CD4-positive, alpha-beta T cell treated with Interleukin-17A for 4 hours (primary cell): ENCODE measurements at places on chromosomes 16 and 17.

DNA sequence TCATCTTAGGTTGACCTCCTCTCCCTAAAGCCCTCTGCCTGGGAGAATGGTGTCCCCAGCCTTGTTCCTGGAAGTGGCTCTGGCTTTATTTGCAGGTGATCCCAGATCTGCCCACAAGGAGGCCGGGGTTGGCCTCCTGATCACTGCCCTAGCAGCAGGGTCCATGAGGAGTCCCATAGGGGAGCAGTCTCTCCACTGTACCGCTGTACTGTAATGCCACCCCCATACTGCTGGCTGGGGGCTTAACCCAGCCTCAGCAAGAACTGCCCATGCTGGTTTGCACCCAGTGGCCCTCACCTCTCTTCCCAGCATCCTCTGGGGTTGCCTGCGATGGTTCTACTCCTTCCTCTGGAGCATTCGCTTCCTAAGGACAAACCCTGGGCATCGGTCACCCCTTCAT, 39.1 kb downstream of the PSME3IP1 start:
- no peak for DNase-seq

GRCh38 chr16:64305663-64306062, 816.2 kb downstream of the CDH11 start:
- DNase-seq, result no peak

DNA sequence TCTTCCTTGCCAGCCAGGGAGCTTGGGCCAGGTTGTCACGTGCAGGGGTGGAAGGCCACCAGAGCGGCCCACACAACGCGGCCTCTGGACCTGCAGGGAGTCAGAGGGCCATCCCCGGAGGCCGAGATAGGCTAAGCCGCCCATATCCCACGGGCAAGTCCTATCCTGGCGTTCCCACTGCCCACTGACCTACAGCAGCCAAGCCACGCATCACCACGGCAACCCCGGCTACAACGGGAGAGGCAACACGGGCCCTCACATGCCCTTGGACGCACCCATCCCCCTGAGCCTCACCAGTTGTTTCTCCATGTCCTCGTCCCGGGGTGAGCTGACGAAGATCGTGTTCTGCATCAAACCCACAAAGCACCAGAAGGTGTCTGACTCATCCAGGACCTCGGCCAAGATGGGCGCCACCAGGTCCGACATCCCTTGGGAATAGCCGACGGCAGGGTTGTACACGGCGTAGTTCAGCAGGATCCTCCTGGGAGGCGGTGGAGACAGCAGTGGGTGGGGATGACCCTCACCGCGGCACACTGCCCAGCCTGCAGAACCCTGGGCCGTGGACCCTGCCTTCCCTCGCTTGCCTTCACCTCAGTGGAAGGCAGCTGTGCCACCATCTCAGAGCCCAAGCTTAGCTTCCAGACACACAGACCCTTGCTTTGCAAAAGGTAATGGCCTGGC, 88.2 kb downstream of the TBC1D16 start:
- no peak for DNase-seq

GRCh38 chr16:56792967-56793366, 63.0 kb downstream of the NUP93 start:
- no peak for DNase-seq

DNA sequence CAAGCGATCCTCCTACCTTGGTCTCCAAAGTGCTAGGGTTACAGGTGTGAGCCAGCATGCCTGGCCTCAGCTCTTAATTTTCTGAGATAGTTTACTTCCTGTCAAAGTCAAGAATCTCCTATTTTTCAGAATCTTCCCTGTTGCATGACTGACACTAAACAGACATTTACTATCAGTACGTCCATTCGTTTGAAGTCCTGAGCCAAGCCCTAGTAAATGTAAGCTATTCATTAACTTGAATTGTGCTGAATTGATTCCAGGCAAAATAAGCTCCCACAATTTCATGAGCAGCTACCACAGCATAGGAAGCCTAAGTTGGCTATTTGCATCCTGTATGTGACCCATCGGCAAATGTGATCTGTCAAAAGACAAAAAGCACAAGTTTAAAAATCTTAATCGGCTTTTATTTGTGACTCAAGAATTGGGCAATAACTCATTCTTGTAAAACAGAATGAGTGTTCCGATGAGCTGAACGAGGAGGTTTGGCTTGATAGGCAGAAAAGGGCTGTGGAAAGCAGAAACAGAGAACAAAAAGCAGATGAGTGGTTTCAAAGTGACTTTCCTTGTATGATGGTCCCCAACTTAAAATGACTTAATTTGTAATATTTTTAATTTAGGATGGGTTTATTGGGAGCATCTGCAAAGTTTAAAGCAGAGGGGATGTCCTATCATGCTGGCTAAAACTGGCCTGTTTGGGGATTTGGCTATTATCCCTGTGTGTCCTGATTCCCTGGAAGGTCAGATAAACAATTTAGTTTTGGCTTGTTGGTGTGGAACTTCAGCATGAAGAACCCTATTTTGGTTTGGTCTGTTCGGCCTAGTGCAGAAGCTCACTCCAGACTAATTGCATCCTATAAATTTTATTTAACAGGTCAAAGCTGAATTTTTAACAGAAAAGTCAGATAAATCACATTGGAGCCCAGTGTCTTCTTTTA, 14.2 kb downstream of the RNF112 start:
- DNase-seq, result no peak

DNA sequence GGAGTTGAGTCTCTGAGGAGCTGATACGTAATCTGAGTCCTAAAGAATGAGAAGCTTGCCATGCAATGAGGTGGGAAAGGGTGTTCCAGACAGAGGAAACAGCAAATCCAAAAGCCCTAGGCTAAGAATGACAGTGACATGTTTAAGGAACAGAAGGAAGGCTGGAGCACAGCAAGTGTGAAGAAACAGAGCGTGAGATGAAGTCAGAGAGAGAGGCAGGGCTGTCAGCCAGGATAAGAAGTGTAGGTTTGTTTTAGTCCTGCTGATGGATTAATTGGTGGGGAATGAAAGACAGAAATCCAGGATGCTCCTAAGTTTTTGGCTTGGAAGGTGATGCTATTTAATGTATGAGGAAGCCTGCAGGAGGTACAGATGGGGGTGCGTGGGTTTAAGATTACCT, 14.5 kb downstream of the MMP28 start:
- no peak for DNase-seq

DNA sequence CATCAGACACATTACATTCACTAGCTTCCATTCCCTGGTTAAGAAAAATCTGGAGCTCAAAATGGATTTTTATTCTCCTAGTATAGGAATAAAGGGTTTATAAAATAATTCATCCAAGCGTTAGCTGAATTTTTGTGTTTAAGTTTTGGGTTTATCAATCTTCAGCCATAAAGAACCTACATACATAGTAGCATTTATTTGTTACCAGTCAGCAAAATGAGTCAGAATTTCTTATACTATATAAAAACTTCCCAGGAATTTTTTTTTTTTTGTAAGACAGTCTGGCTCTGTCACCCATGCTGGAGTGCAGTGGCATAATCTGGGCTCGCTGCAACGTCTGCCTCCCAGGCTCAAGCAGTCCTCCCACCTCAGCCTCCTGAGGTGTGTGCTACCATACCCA, 40.2 kb upstream of the SLC12A3 start:
- no peak for DNase-seq

- no peak for DNase-seq
Measured at GRCh38 chr16:79928142-79928873, 327.8 kb upstream of the MAF start.

DNA sequence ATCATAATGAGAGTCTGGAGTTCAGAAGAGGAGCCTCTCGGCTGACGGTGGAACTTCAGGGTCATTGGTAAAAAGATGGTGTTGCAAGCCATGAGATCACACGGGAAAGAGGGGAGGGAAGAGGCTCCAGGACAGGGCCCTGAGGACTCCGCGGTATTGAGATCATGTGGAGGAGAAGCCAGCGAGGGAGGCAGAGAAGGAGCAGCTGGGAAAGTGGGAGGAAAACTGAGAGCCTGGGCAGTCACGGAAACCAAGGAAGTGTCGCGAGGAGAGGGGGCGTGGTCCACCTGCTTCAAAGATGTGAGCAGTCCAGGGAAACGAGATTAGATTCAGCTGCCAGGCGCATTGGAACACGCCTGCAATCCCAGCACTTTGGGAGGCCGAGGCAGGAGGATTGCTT, 27.7 kb upstream of the SBK1 start:
- DNase-seq, result no peak

GRCh38 chr16:4790261-4790660, 2.1 kb upstream of the SEPTIN12 start:
- no peak for DNase-seq

DNA sequence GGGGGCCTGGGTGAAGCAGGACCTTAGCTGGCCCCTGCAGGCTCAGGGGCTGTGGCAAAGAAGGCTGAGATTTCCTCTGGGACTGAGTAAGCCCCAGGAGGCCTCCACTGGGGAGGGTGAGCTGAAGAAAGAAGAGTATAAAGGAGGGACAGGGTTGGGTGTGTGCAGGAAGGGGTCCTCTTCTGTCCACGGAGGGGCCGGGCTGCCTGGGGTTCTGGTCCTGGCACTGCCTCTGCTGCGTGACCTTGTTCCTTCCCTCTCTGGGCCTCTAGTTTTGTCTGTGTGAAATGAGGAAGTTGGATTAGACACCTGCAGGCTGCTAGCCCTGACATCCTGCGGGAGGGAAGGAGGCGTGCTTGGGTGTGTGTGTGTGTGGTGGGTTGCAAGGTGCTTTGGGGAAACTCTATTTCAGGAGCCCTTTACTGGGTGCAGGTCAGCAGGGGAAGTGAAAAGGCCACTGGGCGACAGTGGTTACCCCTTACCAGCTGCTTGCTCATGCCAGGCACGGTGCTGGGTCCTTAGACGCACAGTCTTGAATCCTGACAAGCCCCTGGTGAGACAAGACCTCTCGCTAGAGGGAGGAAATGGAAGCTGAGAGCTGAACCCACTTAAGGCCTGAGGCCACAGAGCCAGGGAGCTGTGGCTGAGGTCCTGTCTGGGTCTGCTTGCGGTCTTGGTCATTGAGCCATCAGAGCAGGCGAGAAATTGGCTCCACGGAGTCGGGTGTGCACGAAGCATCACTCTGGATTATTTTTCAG, 60.7 kb downstream of the OR1D5 start:
- peak; percentile 27 for DNase-seq

DNA sequence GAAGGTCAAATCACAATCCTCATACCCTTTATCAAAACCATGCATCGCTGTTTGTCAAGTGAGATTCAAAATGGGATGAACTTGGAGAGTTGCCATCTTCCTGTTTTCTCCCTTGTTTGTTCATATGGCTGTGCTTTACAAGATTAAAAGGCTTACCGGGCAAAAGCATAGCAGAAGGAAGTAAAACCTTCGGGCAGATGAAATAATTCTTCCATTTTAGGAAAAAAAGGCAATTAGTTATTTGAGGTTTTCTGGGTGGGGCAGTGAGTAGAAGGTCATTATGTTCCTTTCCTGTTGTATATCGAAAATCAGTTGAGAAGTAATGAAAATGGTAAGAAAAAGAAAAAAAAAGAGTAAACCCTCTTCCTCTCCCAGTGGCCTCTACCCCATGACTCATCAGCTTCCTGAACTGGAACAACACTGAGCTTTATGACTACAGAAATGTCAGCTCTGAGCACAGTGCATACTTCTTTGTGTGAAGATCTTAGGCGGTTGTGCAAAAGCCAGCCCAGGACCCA, 369.2 kb downstream of the CDH13 start:
- DNase-seq, result no peak

- DNase-seq, result no peak
Measured at GRCh38 chr17:20063665-20064648, 54.8 kb downstream of the SPECC1 start.

DNA sequence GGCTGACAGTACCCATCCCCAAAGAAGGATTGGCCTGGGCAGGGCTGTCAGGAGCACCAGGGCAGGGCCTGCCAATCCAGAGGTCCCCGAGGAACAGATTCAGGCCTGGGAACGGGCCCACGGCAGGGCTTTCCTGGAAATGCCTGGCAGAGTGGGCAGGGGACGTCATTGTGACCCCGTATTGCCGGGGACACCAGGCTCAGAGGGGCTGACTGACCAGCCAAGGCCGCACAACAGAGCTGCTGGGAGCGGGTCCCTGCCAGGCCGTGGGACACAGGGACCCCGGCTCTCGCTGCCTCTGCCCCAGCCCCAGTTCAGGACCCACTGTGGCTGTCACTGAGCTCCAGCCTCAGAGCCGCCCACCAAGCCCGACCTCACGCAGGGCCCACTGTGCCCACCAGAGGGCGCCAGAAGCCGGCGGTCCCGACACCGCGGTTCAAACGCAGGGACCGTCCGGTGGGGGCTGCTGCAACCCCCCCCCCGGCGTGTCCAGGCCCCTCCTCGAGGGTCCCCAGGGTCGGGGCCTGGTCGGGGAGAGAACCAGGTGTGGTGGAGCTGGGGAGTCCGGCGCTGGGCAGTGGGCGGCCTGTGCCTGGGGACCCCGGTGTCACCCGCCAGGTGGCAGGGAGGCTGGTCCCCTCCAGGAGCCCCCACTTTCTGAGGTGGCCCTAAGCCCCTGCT, 15.2 kb upstream of the SSTR5 start:
- peak; percentile 76 for DNase-seq

DNA sequence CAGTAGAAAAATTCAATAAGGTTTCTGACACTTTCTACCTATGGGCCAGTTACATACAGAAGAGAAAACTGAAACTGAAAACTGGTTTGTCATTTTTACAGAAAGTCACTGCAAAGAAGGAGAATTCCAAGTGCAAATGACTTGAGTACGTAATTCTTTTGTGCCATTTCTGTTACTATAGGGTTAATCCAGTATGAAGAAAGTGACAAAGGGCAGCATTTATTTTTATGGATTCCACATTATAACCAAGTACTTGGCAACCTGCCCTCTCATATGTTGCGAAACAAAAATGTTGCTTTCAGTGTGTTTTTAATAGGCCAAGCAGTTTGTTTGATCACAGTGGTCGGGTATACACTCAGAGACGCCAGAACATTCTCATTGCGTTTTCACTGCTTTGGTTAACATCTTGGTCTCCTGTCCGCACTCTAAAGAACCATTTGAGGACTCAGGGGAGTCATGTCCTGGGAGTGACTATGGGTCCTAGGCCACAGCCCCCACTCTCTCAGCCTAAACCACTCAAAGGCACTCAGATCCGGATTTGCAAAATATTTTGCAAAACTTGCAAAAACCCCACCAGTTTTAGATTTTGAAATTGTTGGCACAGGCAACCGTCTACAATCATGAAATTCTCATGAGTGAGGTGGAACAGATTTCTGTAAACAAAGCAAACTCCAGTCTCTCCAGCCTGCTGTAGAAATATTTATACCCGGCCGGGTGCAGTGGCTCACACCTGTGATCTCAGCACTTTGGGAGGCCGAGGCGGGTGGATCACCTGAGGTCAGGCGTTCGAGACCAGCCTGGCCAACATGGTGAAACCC, 15.4 kb upstream of the HELZ start:
- DNase-seq, result no peak

DNA sequence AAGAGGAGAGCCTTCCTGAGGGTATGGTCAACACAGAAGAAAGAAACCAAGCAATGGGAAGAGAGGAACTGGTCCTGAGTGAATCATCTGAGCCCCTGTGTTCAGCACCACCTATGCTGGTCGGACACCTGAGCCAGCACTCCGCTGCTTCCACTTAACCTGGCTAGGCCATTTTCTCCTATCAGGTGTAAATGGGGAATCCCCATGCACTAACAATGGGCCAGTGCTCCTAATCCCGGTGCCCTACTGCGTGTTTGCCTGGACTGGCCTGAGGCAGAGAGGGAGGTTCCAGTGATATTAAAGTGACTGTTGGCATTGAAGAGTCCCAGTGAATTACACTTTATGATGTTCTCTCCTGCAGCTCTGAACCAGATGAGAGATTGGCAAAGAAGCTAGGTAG, 34.4 kb upstream of the XYLT2 start:
- DNase-seq, result no peak
